ENCODE measurements at places on chromosomes 5 and 9.

DNA sequence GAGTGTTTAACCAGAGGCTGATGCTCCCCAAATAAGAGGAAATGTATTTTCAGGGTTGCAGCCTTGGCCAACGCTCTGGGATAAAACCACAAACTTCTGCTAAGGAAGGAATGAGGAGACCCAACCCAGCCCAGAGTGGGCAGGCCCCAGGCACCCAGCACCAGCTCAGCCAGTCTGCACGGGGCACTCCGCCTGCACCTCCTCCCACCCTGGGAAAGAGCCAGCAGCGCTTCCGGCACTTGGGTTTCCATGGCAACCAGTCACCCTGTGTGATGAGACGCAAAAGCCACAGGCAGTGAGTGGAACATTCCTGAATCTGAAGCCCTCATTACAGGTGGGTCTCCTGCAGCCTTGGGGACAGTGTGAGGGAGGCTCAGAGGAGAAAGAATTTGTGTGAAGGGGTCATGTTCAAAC lies 85.2 kb upstream of the ZBTB43 start:
- peak; percentile 67 for DNase-seq

GRCh38 chr9:30913331-30913730 lies 1471.1 kb upstream of the ACO1 start:
- no peak for DNase-seq

GRCh38 chr9:128792134-128792533 lies 5.1 kb downstream of the TBC1D13 start:
- no peak for DNase-seq

- DNase-seq, result no peak
These were observed 36.5 kb upstream of the RASA1 start for GRCh38 chr5:87231037-87231808.

- no peak for DNase-seq
These were observed 219.3 kb downstream of the TSSK1B start for GRCh38 chr5:113215401-113216060.

DNA sequence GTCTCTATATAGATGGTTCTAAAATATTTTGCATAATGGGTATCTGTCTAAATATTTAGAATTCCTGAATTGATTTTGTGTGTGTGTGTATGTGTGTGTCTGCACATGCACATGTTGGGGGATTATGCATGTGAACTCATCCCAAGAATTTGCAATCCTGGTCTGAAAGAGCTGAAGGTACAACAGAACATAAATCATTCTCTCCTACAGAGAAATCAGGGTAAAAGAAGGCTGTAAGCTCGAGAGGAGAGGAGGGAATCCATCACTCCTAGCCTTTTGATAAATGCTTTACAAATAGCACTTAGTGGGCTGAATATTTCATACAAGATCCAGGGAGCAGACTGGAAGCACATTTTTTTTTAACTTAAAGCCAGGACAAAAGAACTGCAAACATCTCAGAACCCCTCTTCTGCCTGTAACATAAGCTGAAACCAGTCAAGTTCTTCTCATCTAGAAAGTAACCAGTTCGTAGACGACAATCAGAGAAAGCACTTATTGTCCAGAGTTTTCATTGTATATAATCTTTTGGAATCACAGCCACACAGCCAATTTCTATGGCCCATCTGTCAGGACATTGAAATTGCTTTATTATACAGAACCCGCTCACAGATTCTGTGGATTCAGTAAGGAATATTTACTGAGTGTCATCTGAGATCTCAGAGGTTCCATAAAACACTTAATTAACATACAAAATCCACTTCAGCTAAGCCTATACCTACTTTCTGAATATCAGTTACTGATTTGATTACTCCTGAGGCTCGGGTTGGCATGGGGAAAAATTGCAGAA lies 541.4 kb upstream of the ZNF462 start:
- peak; percentile 57 for DNase-seq

DNA sequence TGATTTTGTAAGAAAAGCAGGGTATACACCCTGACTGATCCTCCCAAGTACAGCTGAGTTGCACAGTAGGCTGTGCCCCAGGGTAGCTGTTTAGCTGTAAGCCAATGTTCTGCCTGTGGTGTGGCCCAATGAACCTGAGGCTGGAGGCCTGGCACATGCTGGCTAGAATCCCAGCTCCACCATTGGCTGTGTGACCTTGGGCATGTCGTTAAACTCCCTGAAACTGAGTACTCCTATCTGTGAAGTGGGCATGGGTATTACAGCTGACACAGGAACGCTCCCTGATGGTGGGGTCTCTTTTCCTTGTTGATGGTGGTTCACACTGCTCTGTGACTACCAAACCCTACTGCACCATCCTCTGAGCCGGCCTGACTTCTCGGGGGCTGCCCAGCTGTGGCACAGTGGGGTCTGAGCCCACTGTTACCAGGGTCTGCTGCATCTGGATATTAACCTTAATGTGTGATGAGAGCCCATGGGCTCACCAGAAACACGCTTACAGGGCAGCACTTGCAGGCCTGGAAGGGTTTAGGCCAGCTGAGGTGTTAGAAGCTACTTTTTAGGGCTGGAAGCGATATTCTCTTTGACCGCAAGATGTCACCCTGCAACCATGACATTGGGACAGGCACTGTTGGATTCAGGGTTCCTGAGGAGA lies 7.0 kb upstream of the GADD45G start:
- peak; percentile 36 for DNase-seq

DNA sequence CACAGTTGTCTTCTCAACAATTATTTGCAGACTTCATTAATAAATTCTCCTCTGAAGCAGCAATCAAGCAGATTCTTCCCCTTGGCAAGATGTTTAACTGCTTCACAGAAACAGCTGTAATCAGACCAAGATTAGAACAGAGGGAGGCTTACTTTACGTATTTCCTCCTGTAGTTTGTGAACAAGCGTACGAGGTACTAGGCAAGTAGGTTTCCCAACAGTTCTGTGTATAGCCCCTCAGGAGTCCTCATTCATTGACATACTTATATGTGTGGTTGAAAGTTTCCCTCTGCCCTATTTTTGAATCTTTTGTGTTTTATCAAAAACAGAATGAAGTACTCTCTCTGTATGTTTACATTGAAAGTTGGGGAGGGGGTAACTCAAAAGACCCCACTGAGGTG lies 128.0 kb downstream of the SPATA31D1 start:
- no peak for DNase-seq

DNA sequence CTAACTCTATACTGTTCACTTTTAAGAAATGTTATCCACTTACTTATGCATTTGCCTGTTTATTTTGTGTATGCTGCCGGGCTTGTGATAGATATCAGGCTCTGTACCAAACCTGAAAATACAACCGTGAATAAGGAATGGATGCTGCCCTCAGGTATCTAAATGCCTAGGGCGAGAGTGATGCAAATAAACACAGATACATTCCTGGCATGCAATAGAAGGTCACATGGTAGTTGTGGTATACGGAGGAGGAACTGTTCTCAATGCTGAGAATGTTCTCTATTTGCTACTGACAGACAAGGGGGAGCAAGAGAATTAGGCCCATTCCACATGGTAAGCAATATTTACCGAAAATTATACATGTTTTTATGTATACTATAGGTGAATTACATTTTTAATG lies 227.8 kb downstream of the ICE1 start:
- no peak for DNase-seq

- no peak for DNase-seq
These were observed 165.7 kb upstream of the IRX1 start for GRCh38 chr5:3429962-3430361.

DNA sequence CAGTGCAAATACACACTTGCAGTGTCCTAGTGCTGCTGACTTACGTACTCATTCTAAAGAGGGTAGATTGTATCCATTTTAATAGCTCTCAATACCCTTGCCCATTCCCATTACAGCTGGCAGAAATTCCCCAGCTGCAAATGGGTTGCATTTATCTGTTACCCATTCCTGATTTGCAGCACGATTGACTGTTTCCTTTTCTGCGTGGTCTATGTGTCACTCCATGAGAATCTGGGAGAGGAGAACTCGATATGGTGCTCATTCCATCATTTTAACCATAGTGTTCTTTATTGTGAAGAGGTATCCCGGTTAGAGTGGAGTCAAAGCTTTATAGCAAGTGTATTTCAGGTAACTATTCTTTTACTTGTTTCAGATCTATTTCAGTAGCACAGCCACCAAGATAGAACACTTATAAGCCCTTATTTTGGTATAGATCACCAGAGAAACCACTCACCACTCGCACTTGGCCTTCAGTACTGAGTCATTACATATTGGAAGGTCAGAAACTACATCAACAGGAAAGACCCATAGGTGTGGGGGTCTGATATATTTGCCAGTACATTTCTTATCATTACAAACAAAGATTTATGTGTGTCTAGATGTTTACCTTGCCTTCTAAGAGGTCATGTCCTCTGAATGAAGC lies 139.5 kb downstream of the MUSK start:
- DNase-seq, result no peak

GRCh38 chr5:94745786-94746730 lies 127.6 kb downstream of the SLF1 start:
- no peak for DNase-seq

GRCh38 chr5:83488821-83489220 lies 17.3 kb downstream of the VCAN start:
- no peak for DNase-seq

DNA sequence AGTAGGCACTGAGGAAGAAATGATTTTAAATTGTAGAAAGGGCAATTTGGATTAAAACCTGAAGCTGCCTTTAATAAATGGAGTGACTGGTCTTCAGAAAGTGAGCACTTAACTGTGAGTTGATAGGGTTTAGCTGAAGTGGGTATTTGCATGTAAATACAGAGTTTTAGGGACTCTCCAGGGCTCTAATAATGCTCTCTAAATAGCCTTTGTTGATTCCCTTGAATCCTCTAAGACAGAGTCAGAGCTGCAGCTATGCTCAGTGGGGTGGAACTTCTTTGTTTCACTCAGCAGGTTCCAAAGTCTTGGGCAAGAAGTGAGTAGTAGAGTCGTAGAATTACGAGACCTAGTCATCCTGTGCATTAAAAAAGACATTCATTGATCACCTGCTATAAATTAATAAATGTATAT lies 21.4 kb downstream of the GLRA1 start:
- no peak for DNase-seq

GRCh38 chr5:76504901-76505564 lies 101.9 kb downstream of the IQGAP2 start:
- DNase-seq, result no peak

DNA sequence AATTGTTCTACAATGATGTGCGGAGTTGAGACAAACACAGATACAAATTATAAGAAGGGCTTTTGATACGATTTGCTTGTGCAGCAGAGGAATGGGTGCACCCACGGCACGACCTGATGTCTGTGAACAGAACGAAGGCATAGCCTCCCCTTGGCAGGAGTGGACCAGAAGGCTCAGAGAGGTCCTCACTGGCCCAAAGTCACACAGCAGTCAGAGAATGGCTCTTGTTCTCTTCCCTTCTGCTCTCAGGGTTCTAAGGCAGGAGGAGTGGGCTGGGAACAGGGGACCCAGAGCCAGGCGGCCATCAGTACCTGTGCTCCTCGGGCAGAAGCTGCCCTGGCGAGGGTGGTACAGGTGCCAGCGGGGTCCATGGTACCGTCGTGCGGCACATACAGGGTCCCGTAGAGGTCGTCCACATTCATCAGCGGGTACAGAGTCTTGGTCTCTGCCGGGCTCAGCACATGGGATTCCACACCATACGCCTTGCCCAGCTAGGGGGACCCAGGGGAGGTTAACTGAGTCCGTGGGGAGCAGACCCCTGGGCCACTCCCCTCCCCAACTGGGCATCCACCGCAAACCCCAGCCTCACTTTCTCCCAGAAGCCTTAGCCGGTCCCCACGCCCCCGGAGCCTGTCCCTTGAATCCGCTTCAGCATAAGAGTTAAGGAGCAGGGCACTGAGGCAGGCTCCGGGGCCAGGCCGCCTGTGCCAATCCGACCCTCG lies 7.0 kb downstream of the SARDH start:
- DNase-seq, result no peak

DNA sequence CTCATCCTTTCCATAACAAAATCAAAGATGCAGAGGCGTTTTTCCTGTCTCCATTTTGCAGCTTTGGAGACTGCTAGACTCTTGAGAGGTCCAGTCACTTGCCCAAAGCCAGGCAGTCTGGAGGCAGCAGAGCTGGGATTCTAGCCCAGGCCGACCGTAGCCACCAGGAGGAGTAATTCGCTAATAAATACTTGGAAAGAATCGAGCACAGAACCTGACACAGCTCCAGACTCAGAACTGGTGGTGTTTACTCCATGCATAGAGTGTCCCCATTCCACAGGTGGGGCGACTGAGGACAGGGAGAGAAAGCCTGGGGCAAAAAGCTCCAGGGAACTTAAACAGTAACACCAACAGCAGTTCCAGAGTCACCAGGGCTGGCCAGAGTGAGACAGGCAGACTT lies 10.7 kb upstream of the CERCAM start:
- no peak for DNase-seq

- DNase-seq, result no peak
These were observed 69.8 kb upstream of the BASP1 start for GRCh38 chr5:17147617-17148016.

- no peak for DNase-seq
These were observed 68.2 kb upstream of the NR4A3 start for GRCh38 chr9:99753436-99753835.

GRCh38 chr5:173670130-173670651 lies 53.7 kb upstream of the BOD1 start:
- DNase-seq, result no peak

GRCh38 chr5:52443187-52443586 lies 344.5 kb upstream of the ITGA1 start:
- DNase-seq, result no peak

DNA sequence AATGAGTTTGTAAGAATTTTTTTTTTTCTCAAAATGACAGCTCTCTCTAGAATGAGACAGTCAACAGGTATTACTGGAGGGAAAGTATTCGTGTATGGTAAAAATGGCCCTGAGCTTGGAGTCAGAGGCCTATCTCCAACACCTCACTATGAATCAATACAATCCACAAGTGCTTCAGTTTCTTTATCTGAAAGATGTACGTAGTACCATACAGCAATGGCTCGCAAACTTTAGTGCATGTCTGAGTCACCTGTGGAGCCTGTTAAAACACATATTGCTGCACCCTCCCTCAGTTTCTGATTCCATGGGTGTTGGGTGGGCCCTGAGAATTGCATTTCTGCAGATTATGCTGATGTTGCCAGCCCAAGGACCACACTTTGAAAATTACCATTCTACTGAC lies 44.6 kb downstream of the DMRT2 start:
- no peak for DNase-seq

GRCh38 chr9:104774831-104775573 lies 11.1 kb downstream of the NIPSNAP3B start:
- no peak for DNase-seq

- peak; percentile 33 for DNase-seq
These were observed 298.4 kb upstream of the PRDM9 start for GRCh38 chr5:23208959-23209431.
